ENCODE measurements at places on chromosomes 4 and X.
A peak's percentile ranks its signal among the peaks of the same experiment; 100 is the strongest.

DNA sequence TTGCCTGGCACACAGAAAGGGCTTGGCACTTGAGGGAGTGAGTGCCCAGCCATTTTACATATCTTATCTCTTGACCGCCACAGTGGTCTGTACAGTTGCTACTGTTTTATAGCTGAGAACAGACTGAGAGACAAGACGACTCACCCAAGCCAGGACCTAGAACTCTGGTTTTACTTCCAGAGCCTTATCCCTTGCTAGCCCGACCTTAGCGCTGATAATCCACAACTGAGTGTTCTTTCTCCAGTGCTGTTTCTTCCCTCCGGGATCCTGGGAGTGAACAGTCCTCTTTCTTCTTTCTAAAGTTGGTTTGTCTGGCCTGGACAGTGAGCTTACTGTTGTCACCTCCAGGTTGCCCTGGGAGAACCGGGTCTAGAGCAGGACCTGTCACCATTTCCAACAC lies 52.5 kb upstream of the TADA2B start:
- no peak for DNase-seq

- no peak for DNase-seq
These were observed 66.1 kb downstream of the BMP3 start for GRCh38 chr4:81096566-81096965.

- no peak for DNase-seq
These were observed 61.9 kb upstream of the LAS1L start for GRCh38 chrX:65596270-65597034.

- no peak for DNase-seq
These were observed 29.4 kb downstream of the FGF5 start for GRCh38 chr4:80295826-80296225.

DNA sequence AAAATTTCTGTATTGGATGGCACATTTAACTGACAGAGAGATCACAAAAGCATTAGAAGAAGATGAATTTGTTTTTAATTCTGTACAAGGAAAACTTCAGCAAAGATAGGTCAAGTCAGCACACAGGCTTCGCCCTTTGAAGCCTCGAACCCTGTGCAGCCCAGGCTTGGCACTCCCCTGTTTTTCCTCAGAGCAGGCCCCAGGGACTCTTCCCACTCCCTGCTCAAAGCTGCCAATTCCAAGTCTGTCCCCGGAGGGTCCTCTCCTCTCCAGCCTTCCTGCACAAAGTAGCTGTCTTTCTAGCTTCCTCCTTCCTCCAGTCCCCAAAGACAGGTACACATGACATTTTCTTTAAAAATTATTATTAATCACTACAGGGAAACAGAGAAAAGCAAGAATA lies 466.3 kb downstream of the PPARGC1A start:
- DNase-seq = no peak

DNA sequence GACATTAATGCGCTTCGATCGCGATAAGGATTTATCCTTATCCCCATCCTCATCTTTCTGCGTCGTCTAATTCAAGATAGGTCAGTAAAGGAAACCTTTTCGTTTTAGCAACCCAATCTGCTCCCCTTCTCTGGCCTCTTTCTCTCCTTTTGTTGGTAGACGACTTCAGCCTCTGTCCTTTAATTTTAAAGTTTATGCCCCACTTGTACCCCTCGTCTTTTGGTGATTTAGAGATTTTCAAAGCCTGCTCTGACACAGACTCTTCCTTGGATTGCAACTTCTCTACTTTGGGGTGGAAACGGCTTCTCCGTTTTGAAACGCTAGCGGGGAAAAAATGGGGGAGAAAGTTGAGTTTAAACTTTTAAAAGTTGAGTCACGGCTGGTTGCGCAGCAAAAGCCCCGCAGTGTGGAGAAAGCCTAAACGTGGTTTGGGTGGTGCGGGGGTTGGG lies 528 bp upstream of the FGF2 start:
- no peak for DNase-seq

DNA sequence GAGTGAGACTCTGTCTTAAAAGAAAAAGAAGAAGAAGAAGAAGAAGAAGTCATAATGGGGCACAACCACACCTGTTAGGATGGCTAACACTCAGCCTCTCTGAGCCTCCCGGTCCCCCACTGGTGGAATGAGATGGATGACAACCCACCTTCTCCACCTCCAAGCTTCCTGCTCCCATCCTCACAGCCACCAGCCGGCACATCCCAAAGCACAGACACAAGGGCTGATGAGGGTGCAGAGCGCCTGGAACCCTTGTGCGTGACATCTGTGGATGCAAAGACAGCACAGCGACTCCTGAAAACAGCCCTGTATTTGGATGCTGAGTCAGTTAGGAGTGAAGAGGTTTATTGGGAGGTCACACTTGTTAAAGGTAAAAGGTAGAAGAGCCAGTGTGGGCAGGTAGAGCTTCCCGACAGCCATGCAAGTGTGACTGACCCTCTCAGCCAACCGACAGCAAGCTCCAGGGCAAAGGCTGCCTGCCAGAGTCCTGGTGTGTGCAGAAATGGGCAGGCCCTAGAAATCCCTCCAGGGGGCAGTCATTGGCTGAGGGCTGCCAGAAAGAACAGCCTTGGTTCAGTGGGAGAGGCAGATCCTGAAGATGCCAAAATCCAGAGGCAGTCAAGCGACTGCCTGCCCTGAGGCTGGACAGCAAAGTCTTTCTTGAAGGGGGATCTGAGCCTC lies 26.6 kb upstream of the MAN2B2 start:
- peak; percentile 31 for DNase-seq

- no peak for DNase-seq
These were observed 24.0 kb upstream of the XIAP start for GRCh38 chrX:123835661-123836371.

DNA sequence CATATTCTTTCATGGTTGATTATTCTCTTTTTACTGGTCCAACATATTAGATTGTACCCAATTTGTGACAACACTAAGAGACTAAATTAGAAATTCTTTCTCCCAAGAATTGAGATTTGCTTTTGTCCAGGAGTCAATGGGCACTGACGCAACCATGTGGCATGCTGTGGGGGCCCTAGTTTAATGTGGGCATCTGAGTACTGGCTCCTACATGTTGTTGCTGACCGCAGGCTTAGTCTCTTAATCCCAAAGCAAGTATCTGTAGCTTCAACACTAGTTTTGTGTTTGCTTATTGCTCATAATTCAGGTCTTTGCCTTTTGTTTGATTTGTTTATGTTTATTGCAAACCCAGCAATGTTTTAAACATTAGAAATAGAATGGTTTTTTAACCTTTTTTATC lies 263.4 kb upstream of the NDST4 start:
- no peak for DNase-seq

DNA sequence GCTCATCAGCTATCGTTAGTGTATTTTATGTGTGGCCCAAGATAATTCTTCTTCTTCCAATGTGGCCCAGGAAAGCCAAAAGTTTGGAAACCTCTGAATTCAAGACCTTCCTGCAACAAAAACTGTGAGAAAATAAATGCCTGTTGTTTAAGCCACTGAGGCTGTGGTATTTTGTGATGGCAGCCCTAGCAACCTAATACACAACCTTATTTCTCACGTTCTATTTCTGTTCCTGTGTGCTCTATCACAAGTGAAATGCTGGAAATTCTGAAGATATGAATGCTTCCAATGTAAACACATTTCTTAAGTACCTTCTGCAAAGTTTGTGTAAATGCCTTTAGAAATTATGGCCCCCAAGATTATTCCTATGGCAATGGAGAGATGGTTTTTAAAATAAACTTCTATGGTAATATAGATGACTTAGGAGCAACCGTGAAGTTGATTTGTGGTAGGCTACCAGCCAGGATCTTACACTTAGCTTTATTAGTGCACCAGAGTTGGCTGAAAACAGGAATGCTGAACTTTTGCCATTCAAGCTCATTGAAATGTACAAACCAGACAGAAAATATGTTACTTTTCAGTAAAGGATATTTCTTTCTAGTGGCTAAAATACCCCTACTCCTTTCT lies 148.0 kb downstream of the USP46 start:
- DNase-seq = no peak

Measured in SHP77 (cell line).